ENCODE measurements at places on chromosomes 16 and 17.

GRCh38 chr17:8904686-8905085 lies 37.2 kb upstream of the PIK3R6 start:
- DNase-seq, result no peak

DNA sequence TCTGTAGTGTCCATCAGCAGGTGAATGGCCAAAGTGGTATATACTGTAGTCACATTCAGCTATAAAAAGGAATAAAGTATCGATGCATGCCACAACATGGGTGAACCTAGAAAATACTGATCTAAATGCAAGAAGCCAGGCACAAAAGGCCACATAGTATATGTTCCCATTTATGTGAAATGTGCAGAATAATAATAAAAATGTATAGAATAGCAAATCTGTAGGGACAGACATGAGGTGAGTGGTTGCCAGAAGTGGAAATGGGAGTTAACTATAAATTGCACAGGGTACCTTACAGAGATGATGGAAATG lies 23.1 kb downstream of the DBNDD1 start:
- no peak for DNase-seq

DNA sequence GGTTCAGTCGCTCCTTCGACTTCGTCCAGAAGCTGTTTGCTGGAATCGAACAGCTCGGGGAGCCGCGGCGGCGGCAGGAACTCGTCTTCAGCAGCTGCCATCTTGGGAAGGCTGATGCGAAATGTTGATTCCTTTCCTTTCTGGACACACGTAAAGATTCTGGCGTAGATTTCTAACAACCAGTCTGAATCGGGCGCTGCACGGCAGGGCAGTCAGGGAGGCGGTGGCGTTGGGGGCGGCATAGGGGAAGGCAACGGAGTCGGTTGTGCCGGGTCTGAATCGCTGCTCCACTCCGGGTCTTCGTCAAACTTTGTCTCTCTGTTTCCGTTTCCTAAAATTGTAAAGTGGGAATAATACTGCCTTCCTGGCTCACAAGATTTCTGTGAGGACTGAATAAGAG lies 30.3 kb downstream of the TEX14 start:
- DNase-seq, result no peak

DNA sequence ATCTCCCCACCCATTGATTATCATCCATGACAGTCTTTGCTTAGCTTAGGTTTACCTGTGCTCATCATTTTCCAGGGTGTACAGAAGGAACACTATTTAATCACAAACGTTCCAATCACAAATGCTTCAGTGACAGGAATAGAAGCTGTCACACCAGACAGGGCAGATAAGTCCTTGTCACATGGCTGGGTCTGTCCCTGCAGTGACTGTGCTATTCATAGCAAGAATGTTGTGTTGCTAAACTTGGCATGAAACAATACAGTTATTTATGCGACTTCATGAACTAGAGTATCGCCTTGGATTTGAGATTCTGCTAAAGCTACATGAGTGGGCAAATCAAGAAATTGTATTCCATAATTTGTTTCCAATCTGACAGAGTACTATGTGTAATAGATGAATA lies 108.4 kb downstream of the CDH13 start:
- no peak for DNase-seq

- no peak for DNase-seq
Observed at GRCh38 chr17:9839433-9839832, 13.7 kb downstream of the GLP2R start.

DNA sequence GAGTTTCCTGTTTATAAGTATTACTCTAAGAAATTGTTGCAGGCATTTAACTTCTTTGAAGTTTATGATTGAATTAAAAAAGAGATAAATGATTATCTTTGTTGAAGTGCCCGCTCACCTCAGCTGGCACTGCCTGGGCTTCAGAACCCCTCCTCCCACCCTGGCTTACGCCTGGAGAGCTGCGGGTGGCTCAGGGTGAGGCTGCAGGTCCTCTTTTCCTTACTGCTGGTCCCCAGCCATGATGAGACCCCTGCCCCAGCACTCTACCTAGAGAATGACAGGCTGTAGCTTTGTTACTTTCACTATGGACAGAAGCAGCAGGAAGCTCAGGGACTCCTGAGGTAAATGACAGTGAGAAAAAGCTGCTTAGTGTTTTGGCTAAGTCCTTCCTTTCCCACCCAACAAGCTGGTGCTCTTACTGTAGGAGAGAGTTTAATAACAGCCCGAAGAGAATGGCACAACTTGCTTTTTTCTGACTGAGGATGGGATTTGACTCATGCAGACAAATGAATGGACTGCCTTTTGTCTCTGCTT lies 62.1 kb downstream of the EPN2 start:
- DNase-seq, result no peak
